A172 (cell line): ENCODE measurements at places on chromosomes 1 and 21. TPM values are rescaled to one million over a fixed set of nuclear protein-coding genes. Genes with fewer than 3 reads are reported as not detected.
A peak's percentile ranks its signal among the peaks of the same experiment; 100 is the strongest.

DNA sequence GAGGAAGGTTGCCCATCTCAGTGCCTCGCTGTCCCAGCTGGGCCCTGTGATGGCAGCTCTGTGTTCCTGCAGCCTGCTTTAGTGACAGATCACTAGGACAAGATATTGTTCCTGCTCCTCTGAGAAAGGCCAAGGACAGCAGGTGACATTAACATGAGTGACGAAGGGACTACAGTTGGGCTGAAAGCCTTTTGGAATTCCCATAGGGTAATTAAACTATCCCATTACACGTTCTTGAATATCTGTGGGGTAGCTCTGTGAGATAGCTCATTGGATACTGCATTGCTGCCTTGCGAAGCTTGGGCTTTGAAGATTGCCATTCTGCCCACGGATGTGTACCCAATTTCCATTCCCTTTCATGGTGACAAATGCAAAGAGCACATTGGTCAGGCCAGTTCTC lies 78.2 kb upstream of the COA6 start:
- DNase-seq: no peak

The GNG12 gene
- total RNA-seq: 189 and 195 TPM in 2 replicates

GRCh38 chr1:154682254-154682653 lies 74.3 kb upstream of the ADAR start:
- DNase-seq: no peak

GRCh38 chr1:154821083-154821482 lies 49.0 kb downstream of the KCNN3 start:
- no peak for DNase-seq

DNA sequence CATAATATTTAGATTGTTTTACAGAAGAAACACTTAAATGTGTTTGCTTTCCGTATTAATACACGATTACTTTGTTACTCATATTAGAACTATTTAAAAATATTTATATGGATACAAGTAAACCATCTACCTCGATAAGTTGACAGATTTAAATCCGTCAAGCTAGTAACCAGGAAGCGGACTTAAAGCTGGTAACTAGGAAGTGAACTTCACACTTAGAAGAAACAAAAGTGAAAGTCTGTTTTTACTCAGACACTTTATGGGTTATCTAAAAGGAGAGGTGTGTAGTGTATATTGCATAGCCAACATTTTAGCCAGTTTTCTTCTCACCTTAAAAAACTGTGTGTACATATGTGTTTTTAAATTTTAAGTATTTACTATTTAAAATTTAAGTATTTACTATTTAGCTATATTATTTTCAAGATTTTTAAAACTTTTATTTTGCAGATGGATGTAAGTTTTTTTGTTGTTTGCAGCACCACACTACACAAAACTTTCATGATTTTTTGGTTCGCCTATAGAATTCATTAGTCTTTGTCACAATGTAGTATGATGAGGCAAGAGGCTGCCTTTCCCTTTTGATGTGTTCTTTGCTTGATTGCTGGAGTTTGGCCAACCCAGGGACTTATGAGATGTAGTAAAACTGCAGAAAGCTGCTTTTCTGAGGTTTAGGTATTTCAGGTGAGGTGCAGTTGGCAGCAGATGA lies 2.7 kb downstream of the USP25 start:
- peak; percentile 63 for DNase-seq

- no peak for DNase-seq
Measured at GRCh38 chr1:112927462-112927990, 28.5 kb downstream of the SLC16A1 start.

DNA sequence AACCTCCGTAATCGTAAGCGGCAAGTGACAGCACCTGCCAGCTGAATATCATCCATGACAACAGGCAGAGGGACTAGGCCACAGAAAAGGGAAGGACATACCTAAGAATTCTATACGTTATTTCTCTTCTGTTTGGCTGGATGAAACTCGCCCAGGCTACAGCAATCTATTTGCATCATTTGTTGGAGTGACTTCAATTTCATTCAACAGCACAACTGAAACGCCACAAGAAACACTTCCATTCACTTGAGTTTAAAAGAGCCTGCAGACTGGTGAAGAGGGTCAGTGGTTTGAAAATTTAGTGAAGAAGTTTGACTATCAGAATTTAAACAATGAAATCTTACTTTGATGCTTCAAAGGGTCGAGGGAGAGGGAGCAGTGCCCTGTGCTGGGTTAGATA lies 378.7 kb downstream of the LMO4 start:
- no peak for DNase-seq

The MAB21L3 gene
- not detected in 2 replicates for total RNA-seq

DNA sequence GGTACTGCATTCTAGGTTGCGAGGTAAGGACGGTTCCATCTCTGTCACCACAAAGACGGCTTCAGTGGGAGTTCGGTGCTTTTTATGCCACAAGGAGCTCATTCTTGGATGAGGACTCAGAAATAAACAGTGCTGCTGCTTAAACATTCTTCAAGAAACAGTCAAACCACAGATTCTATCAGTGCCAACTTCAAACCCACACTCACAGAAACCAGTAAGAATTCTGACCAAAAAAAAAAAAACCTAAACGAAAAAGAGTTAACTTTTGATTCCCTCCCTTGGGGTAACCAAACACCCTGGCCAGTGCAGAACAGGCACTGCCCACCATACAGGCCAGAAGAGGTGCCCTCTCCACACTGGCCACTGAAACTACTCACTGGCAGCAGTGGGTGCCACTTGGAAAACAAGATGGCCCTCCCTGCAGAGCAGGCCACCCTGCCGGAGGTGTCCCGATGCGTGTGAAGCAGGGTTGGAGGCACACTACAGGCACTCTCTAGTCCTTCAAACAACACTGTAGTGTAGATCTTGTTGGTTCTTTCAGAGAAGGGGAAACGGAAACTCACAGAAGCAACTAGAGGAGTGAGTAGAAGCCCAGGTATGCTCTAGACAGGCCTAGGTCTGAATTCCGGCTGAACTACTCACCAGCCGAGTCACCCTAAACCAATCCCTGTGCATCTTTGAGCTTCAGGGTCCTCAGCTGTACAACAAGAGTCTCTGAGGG lies 87.3 kb upstream of the TLR5 start:
- peak; percentile 84 for DNase-seq

The LRRC39 gene
- not detected in 2 replicates for total RNA-seq

The KRTAP10-1 gene
- not detected in 2 replicates for total RNA-seq

DNA sequence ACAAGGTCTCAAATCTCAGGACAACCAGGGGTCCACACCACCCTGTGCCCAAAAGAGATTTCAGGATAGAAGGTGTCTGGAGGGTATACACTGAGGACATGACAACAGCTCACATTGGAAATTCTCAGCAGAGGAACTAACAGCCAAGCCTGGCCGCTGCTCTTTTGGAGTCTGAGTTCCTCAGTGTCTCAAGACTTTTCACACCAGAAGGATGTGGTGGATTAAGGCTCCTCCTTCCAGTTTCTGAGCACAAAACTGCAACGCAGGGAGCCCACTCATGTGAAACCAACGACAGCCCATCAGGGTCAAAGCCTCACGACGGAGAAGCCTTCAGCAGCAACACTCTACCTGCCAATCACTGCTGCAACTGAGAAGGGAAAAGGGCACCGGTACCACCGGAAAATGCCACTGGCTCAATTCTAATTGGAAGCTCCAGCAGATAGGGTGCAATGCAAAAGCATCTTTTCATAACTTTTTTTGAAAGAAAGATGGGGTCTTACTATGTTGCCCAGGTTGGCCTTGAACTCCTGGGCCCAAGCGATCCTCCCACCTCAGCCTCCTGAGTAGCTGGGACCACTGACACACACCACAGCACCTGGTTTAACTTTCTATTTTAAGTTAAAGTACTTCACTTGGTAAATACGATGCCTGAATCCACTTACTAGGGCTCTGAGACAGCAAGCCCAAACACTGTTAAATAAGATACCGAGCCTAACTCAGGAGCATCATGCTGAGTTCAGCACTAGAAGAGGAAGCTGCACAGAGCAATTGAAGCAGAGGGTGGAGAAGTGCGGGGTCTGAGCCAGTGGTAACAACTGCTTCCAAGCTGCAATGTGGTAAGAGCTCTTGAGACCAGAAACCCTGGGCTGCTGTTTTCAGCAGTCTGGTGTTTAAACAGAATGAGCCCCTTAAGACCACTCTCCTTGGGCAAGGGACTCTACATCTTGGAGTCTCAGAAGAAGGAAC lies 7.8 kb downstream of the CAPZB start:
- no peak for DNase-seq

- peak; percentile 39 for DNase-seq
Measured at GRCh38 chr1:219066631-219067349, 106.9 kb upstream of the LYPLAL1 start.

DNA sequence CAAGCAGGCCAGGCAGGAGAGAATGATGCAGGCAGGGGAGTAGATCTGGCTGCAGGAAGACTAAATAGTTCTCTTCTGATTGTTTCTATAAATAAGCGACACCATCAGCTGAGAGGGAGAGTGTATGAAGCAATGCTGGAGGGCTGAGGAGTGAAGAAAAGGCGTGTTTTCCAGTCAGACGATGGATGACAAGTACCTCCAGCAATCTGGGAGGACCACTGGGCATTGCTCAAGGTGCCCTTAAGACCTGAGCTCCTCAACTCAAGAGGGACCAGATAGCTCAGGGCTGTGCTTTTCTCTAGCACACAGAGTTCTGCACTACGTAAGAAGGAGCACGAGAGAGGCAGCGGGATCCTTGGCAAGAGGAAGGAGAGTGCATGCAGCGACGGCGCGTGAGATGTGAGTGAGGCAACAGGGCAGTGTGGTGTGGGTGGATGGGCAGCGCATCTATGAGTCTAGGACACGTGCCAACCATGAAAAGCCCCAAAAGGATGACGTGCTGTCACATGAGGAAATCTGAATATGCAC lies 36.0 kb downstream of the PABPC4 start:
- DNase-seq: no peak

The EVA1B gene
- total RNA-seq: 9.6 and 17.8 TPM in 2 replicates

DNA sequence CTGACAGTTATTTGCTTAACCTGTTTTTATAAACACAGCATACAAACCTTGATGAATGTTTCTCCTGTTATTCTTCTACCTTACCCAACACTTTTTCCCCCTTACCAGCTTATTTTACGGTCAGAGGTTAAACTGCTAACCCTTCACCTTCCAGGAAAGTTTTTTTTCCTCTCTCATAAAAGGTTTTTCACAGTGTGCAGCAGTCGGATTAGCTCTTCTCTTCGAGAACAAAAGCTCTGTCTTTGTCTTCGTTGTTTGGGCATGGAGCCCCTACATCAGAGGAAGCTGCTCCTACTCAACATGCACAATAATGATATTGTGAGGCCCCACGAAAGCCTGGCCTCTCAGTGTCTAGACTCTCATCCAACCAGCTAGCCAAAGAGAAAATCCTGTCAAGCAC lies 42.0 kb downstream of the DENND1B start:
- no peak for DNase-seq

The COL24A1 gene
- 0.03 and 0.07 TPM in 2 replicates for total RNA-seq

The FAM3B gene
- not detected in 2 replicates for total RNA-seq

The ASAP3 gene
- 19.7 and 19.9 TPM in 2 replicates for total RNA-seq

- DNase-seq: no peak
Measured at GRCh38 chr21:19276665-19277064, 873.1 kb upstream of the TMPRSS15 start.

The RCAN1 gene
- 56.2 and 61.5 TPM in 2 replicates for total RNA-seq

DNA sequence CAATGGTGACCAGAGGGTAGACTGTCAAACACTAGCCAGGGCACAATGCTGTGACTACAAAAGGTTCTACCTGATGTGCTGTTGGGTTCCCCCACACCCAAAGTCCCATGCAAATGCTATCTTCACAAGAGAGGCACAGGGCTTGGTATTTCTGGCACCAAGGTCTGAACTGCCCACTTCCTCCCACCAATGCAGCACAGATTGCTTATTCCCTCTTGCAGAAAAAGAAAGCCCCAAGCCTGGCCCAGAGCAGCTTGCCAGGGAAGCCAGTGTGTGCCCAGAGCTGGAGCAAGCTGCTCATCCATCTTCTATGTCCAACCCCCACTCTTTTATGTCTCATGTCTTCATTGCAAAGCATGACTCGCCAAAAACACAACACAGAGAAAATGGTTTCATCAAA lies 149.4 kb upstream of the CAMK1G start:
- DNase-seq: peak; percentile 58

- peak; percentile 48 for DNase-seq
Measured at GRCh38 chr1:195733826-195734225, 874.4 kb downstream of the KCNT2 start.

GRCh38 chr1:180982422-180982821 lies 40.2 kb downstream of the STX6 start:
- no peak for DNase-seq

GRCh38 chr1:89799495-89799894 lies 21.3 kb upstream of the LRRC8D start:
- DNase-seq: peak; percentile 60

GRCh38 chr1:203103216-203103615 lies 17.4 kb upstream of the MYOG start:
- DNase-seq: no peak

DNA sequence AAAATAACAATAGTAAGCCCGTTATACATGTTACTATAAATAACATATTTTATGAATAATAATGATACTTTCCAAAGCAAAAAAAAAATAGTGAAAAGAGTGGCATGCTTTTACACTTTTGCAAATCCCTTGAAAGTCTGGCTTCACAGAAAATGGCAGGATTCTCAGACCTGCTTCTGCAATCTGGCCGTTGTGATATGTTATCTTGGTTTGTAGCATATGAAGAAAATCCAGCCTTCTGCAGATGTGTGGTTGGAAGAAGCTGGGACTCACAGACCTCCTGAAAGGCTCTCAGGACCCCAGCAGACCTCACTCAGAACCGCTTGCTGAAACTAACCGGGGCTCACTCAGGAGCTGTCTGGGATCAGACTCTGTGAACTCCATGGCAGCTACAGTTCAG lies 256.0 kb upstream of the TMEM51 start:
- DNase-seq: no peak

The TEX38 gene
- total RNA-seq: not detected in 2 replicates

- no peak for DNase-seq
Measured at GRCh38 chr1:239913141-239913585, 178.5 kb upstream of the FMN2 start.

DNA sequence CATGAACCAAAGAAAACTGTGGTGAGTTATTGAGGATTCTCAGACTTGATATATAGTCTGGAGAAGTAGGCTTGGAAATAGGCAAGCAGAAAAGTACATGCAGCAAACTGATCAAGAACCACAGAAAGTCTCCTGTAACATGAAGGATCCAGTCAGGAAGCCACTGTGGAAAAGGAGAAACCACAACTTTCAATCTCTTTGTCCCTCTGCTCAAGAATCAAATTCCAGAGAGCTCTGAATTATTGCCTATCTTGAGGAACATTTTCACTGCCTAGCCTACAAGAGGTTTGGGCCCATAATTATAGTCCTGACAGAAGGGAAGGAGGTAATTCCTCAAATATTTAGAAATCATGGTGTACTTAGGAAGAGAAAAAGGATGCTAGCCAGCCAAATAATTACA lies 43.0 kb upstream of the ADAMTS1 start:
- no peak for DNase-seq

GRCh38 chr1:3529099-3529729 lies 74.7 kb downstream of the ARHGEF16 start:
- DNase-seq: no peak

The FCGR2B gene
- not detected in 2 replicates for total RNA-seq

GRCh38 chr1:7458946-7459345 lies 312.1 kb upstream of the VAMP3 start:
- DNase-seq: no peak

The CD1E gene
- not detected in 2 replicates for total RNA-seq
